Epithelial cell of proximal tubule (primary cell): ENCODE measurements at places on chromosomes 4 and X. TPM values are rescaled to one million over a fixed set of nuclear protein-coding genes. Genes with fewer than 3 reads are reported as not detected.

DNA sequence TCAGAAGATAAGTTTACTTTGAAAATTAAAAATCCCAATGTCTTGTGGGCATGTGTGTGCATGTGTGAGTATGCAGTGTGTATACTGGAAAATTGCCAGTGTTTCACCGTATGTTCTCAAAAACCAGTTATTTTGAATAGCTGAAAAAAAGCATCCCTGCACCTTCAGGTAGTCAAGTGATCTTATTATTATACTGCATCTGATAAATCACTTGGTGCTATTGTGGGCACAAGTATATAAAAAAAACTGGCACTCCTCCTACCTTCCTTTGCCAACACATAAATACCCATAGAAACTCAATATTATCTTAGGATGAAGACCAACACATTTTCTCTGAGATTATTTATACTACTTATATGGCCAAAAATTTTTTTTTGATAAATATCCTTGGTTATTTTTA is 91.5 kb upstream of the MAP9 start:
- no peak for DNase-seq

GRCh38 chr4:25814301-25815136 is 48.3 kb downstream of the SEL1L3 start:
- no peak for DNase-seq

IL21 gene
- not detected in 2 replicates for total RNA-seq

DNA sequence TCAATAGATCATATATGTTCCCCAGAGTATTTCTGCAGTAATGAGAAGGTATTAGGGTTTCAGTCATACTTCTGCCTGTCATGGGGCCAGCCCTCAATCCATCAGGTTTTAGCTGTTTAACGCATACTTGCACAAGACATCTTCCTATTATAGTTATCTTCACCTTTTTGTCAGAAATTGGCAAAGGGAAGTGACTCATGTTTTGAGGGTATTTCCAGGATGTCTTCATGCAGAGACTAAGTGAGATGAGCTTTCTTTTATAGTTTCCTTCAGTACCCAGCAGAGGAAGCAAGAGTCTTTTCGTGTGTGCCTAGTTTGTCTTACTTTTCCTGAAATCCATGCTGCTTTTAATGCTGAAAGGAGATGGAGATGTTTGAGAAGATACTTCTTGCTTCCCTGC is 9.5 kb downstream of the CSTF2 start:
- DNase-seq = no peak

DNA sequence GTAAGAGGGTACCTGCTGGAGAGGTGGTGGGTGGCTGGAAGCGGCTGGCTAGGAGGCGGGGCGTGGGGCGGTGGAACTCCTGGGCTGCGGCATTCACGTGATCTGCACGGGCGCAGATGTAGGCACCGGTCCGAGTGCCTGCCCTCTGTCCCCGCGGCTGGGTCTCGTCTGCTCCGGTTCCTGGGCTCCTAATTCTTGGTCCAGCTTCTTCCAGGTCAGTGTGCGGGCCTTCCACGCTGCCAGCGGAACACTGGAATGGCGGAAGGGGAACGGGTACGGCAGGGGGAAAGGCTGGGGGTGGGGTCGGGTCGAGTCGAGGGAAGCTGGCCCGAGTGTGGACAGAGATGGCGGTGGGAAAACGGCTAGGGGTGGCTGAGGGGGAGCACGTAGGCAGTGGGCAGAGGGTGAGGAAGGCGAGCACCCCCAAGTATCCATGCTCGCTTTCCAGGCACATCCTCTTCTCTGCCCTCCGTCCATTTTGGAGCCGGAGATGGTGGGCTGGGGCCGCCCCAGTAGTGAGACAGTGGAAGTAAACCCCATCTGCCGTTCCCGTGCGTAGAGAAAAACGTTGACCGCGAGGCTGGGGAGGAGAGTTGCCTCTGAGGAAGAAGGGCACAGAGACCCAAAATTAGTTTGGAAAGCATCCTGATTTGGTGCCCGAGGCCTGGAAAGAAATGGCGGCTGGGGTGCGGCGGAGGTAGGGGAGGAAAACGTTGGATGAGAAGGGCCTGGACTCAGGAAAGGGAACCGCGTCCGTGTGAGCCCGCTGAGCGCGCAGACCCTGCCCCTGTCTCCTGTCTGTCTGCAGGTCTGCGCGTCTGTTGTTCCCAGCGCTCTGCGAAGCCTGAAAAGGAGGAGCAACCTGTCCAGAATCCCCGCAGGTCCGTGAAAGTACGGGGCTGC is at the start of gene TCEAL4:
TCEAL4 (plus strand) TSS at position 105 of the 903 bp plus-strand sequence. CDS start 1,161 bp downstream, outside the sequence.
- DNase-seq = no peak

TEX13B gene
- not detected in 2 replicates for total RNA-seq

CXorf65 gene
- total RNA-seq = not detected in 2 replicates

MAGEB5 gene
- not detected in 2 replicates for total RNA-seq

TMEM33 gene
- 39.2 and 43.2 TPM in 2 replicates for total RNA-seq

DNA sequence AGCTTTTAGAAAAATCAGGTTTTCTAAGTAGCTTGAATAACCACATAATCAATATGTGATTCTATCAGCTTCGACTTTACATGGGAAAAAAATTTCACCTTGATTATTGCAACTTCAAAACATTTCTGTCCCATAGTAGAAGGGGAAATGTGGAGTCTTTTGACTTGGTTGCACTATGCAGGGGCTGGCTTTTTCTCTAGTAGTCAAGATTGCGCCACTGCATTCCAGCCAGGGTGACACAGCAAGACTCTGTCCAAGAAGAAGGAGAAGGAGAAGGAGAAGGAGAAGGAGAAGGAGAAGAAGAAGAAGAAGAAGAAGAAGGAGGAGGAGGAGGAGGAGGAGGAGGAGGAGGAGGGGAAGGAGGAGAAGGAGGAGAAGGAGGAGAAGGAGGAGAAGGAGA is 84.9 kb downstream of the MAML3 start:
- DNase-seq = no peak

DNA sequence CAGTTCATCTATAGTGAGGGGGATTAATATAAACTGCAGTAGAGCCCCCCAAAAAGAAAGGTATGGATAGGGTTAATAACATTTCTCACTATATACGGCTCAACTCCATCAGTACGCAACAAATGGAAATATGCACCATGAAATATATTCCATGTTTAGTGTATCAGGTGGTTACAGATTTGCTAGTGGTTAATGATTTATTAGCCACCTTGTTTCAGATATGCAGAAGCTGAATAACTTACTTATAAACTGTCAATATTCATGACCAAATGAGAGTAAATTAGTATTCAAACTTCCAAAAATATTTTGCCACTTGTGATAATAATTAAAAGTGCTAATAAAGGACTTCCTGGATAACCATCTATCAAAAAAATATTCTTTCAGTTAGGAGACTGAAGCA is 14.8 kb downstream of the AMTN start:
- DNase-seq = no peak

WNK3 gene
- total RNA-seq = 1.4 and 2.6 TPM in 2 replicates

DNA sequence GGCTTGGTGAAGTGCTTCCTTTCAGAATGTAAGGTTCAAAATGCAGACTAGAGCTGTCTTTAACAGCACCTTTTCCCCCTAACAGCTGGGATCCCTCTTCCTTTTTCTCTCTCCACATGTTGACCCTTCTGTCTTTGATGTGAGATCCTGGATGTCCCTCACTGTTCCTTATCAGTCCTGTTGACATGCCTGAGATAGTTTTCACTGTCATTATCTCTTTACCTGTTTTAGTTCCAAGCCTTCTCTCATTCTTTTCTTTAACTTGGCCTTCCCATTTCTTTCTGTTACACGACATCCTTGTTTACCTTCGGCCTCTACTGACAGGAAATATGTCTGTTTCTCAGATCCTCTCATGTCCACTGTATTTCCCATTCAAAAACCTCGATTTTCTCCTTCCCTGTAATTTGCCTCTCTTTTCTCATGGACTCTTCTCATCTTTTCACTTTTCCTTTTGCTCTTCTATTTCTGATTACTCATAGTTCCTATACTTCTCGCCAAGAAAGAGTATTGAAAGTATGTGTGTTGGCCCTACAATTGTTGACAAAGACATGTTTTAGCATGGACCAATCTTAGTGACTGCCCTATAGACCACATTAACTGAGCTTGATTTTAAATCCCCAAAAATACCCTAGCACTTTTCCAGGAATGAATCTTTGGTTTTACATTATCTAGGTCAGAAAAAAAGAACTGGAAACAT is 1.2 kb upstream of the SOWAHB start:
- no peak for DNase-seq

- peak; percentile 70 for DNase-seq
These were observed at the start of gene COMMD8 for GRCh38 chr4:47463235-47463956. TSS of gene COMMD8 (minus strand) at chr4:47463702. CDS start at chr4:47463651, 51 bp downstream.

GRCh38 chr4:100557306-100557705 is 39.5 kb upstream of the EMCN start:
- no peak for DNase-seq
